H1 (cell line): ENCODE measurements at places on chromosomes 4 and X.

- H3K27ac ChIP-seq = no peak overlapping the region
Measured at GRCh38 chrX:134013524-134013923, 28.1 kb upstream of the GPC3 start.

DNA sequence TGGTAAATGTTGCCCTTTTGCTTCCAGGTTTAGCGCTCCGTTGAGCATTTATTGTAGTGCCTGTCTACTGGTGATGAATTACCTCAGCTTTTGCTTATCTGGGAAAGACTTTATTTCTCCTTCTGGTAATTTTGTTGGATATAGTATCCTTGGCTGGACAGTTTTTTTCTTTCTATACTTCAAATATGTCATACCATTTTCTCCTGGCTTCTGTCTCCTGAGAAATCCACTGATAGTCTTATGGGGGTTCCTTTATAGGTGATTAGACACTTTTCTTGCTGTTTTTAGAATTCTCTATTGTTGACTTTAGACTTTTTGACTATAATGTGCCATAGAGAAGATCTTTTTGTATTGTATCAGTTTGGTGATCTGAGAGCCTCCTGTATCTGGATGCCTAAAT is 73.5 kb downstream of the ARFIP1 start:
- no peak overlapping the region for H3K4me3 ChIP-seq
- H3K27me3 ChIP-seq = no peaks in the 10 kb centered on the region
- H3K36me3 ChIP-seq = no peaks in the 10 kb centered on the region
- H3K4me1 ChIP-seq = peaks cover 7% of the 10 kb centered on the region; the same call in 1 of the 2 replicates
- no peak overlapping the region for H3K27ac ChIP-seq

GRCh38 chr4:74230902-74231499 is 73.1 kb downstream of the MTHFD2L start:
- H3K4me1 ChIP-seq = no peaks in the 10 kb centered on the region
- no peaks in the 10 kb centered on the region for H3K27me3 ChIP-seq
- no peak overlapping the region for H3K4me3 ChIP-seq
- H3K27ac ChIP-seq = no peak overlapping the region
- DNase-seq = no peak

DNA sequence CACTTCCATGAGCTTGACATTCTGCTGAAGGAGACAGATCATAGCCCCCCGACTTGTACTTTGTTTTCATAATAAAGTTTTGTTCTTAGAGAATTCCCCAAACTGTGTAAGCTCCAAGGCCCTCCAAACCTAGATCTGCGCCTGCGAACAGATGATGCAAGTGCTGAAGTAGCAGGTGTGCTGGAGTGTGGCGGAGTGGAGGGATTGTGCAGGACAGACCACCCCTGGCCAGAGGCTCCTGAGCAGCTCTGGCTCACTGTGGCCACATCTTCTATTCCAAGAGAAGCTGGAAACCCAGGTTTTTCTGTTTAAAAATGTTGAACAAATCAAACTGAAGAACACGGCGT is 46.4 kb downstream of the TBC1D14 start:
- no peak overlapping the region for H3K27ac ChIP-seq
- H3K27me3 ChIP-seq = no peaks in the 10 kb centered on the region
- no peaks in the 10 kb centered on the region for H3K36me3 ChIP-seq
- peaks cover 17% of the 10 kb centered on the region for H3K4me1 ChIP-seq
- no peak for DNase-seq
